Breast epithelium (tissue), 4 donors: ENCODE measurements at places on chromosomes 7 and 10. TPM values are rescaled to one million over a fixed set of nuclear protein-coding genes. Genes with fewer than 3 reads are reported as not detected.

DNA sequence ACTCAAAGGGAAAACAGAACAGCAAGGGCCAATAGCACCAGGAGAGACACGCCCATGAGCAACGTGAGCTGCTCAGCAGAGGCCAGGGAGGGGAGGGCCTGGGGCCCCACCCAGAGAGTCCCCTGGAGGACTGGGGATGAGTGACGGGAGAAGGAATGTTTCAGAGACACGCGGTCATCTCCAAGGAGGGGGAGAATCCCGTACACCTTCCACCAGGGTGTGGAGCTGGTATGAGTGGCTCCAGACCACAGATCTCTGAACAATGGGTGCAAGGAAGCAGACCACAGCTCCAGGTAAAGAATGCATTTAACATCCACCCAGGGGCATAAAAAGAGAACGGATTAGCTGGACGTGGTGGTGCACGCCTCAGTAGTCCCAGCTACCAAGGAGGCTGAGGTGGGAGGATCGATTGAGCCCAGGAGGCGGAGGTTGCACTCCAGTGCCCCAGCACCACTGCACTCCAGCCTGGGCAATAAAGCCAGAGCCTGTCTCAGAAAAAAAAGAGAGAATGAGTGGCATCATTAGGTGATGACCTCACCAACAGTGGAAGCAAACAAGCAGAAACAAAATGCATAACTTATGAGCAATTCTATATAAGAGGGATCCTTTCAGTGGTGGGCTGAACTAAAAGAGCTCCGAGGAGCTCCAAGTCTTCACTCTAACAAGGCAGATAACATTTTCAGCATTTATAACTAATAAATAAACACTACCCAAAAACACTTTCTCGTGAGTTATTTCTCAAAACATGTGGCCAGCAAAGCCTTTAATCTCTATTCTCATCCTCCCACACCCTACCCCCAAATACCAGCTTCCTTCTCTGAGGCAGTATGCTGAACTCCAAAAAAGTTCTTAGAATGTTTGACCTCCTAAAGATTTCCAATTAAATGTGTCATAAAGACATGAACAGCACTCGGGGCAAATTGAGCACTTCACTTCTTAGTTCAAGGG is 12.5 kb downstream of the PSAP start:
- DNase-seq = no peak

Gene GPR26
- not detected for total RNA-seq

Gene ODAD2
- total RNA-seq = not detected

- no peak for DNase-seq
Observed at GRCh38 chr10:57696641-57697040, 571.1 kb downstream of the IPMK start.

Gene PALS2
- 32.6 TPM for total RNA-seq

DNA sequence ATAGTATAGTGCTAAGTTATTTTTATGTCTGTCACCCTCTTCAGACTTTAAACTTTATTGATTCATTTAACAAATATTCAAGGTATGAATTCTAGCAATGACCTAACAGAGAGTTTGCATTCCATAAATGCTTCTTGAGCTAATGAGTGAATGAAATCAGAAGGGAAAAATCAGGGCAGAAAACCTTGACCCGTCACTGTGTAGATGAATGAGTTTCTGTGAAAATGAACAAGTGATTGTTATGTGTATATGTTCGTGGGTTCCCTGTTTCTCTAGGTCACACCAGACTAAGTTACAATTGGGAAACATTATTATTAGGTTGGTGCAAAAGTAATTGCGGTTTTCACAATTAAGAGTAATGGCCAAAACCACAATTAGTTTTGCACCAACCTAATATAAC is 30.1 kb downstream of the APBB1IP start:
- no peak for DNase-seq

DNA sequence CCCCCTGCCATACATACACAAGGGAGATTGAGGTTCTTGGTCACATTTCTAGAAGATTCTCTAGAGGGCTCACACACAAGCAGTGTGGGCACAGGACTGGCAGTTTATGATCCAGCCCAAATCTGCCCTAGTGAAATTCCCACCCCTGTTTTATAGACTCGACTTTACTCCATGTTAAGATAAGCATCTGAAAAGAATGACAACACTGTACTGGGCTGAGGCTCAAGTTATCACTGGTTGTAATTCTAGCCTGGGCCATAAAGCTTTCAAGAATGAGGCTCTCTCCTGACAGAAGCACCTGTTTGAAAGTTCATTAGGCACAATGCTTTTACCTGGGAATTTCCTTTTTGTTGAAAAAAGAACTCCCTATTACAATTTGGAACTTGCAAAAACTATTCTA is 195.6 kb upstream of the GLI3 start:
- no peak for DNase-seq

GRCh38 chr7:1619152-1620079 is 49.6 kb upstream of the PSMG3 start:
- DNase-seq = no peak

DNA sequence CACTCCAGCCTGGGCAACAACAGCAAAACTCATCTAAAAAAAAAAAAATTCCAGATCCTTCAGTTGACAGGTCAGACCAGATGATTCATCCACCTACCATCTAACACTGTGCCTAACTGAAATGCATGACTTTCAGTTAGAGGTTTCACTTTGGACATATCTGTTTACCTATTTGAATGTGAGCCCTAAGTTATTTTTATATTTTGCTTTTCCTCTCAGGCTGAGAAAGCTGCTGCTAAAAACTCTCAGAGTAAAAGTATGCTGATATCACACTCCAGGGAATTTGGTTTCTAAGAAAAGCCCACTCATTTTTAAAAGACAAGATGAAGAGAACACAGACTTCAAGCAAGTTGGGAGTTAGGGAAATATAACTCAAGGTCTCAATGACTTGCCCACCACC is 126.0 kb downstream of the SGMS1 start:
- no peak for DNase-seq

DNA sequence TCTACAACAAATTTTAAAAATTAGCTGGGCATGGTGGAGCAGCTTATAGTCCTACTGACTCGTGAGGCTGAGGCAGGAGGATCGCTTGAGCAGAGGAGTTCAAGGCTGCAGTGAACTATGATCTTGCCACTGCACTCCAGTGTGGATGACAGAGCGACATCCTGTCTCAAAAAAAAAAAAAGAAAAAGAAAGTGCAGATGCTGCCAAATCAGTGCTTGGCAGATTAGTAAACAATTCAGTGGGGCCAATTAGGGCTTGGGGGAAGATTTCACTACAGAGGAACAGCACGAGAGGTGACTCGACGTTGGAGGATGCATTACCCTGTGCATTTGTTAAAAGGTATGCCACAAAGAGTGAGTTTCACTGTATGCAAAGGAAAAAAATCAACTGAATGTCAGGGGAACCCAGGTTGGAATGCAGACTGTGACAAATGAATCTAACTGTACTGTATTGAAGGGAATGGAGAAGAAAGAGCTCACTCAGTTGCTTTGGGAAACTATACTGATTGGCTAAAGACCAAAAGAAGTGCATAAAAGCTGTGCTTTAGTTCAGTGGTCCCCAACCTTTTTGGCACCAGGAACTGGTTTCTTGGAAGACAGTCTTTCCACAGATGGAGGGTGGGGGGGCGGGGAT is 31.6 kb downstream of the GARIN1A start:
- DNase-seq = no peak

GRCh38 chr10:31963589-31963980 is 35.0 kb upstream of the ARHGAP12 start:
- DNase-seq = no peak

GRCh38 chr10:110756876-110757275 is 112.7 kb downstream of the RBM20 start:
- no peak for DNase-seq

Gene RASA4
- total RNA-seq = 17.0 TPM

Gene C10orf67
- not detected for total RNA-seq

DNA sequence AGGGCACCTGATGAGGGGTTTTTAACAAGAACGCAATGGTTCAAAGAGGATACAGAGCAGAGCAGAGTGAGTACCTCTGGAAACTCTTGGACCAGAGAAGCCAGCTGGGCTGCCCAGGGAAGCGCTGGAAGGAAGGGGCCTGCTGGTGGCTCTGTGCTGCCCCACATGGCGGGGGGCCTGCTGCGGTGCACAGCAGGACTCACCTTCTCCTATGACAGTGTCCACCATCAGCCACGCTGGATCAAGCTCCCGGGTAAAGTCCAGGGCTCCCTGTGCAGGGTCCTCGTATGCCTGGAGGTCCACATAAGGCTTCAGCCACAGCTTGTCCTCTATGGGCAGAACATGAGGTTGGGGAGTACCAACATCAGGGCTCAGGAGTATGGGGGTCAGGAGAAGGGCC is 12.5 kb downstream of the EPHA1 start:
- no peak for DNase-seq

GRCh38 chr7:120992965-120993494 is 4.5 kb downstream of the CPED1 start:
- no peak for DNase-seq

Gene OR6V1
- total RNA-seq = not detected

GRCh38 chr7:47299496-47299895 is 282.4 kb downstream of the TNS3 start:
- DNase-seq = no peak

- DNase-seq = no peak
Observed at GRCh38 chr7:29763266-29763665, 43.0 kb upstream of the WIPF3 start.

DNA sequence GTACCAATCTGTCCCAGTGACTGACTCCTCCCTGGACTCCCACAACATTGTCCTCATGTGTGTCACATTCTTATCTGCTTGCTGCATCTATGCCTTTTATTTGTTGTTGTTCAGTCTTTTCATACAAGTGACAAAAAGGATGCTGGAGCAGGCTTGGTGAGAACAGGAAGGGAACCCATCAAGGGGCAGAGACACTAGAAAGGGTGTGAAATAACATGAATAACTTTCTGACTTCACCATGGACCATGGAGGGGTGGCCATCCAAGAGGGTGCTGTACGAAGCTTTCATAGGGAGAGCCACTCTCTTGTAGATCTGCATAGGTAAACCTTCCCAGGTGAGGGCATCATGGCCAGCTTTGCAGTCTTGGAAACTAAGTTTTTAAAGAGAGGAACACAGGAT is 14.5 kb downstream of the GIMAP8 start:
- DNase-seq = no peak
